GM23338 (cell line): ENCODE measurements at places on chromosomes 6 and 20. TPM values are rescaled to one million over a fixed set of nuclear protein-coding genes. Genes with fewer than 3 reads are reported as not detected.

The EYS gene
- 0.35 and 0.52 TPM in 2 replicates for polyA plus RNA-seq

The CYP21A2 gene
- polyA plus RNA-seq: 0.10 TPM in 1 of 2 replicates, not detected in the other

The HSPA1L gene
- polyA plus RNA-seq: 0.44 and 0.49 TPM in 2 replicates

The FAM83C gene
- polyA plus RNA-seq: not detected in 2 replicates

The TREML2 gene
- polyA plus RNA-seq: 0.19 TPM in 1 of 2 replicates, not detected in the other

The C6orf58 gene
- polyA plus RNA-seq: 0.18 TPM in 1 of 2 replicates, not detected in the other
